Epithelial cell of umbilical artery (primary cell): ENCODE measurements at places on chromosomes 3 and 15. TPM values are rescaled to one million over a fixed set of nuclear protein-coding genes. Genes with fewer than 3 reads are reported as not detected.

Gene CCR1
- total RNA-seq = not detected in 2 replicates

Gene SCAANT1
- total RNA-seq = not detected in 2 replicates

Gene LYZL4
- total RNA-seq = not detected in 2 replicates

Gene ACOX2
- 1.3 and 1.7 TPM in 2 replicates for total RNA-seq

Gene MED12L
- total RNA-seq = 0.32 TPM in 1 of 2 replicates, not detected in the other

Gene CSPG4
- 0.32 and 1.2 TPM in 2 replicates for total RNA-seq

Gene MRAS
- 7.4 and 15.9 TPM in 2 replicates for total RNA-seq

Gene DAPK2
- 1.9 and 2.3 TPM in 2 replicates for total RNA-seq

Gene FETUB
- total RNA-seq = not detected in 2 replicates

Gene GUCA1C
- not detected in 2 replicates for total RNA-seq

Gene CCDC54
- total RNA-seq = not detected in 2 replicates

Gene PLAAT1
- not detected in 2 replicates for total RNA-seq

Gene PLA1A
- total RNA-seq = 0.65 and 1.1 TPM in 2 replicates

Gene EPHA3
- total RNA-seq = 0.15 TPM in 1 of 2 replicates, not detected in the other

Gene HMCES
- total RNA-seq = 24.4 and 31.2 TPM in 2 replicates

Gene SST
- total RNA-seq = not detected in 2 replicates

Gene IGDCC3
- total RNA-seq = not detected in 2 replicates

Gene KNL1
- total RNA-seq = 18.5 and 24.8 TPM in 2 replicates

Gene HYKK
- 1.6 and 1.8 TPM in 2 replicates for total RNA-seq

Gene ADAMTSL3
- not detected in 2 replicates for total RNA-seq

Gene PLS1
- total RNA-seq = 3.2 and 4.4 TPM in 2 replicates

Gene SOX2
- not detected in 2 replicates for total RNA-seq

Gene CACNA2D2
- total RNA-seq = not detected in 2 replicates

Gene SH2D7
- total RNA-seq = not detected in 2 replicates

Gene DNAH1
- total RNA-seq = 0.97 and 1.5 TPM in 2 replicates

Gene BDH1
- 5.2 and 7.0 TPM in 2 replicates for total RNA-seq

Gene DNAJA4
- 5.2 and 8.8 TPM in 2 replicates for total RNA-seq

Gene TRPM1
- under 0.01 TPM in 1 of 2 replicates, not detected in the other for total RNA-seq

Gene FAM3D
- total RNA-seq = under 0.01 and 0.61 TPM in 2 replicates

Gene GPR176
- 48.0 and 48.1 TPM in 2 replicates for total RNA-seq

Gene DPPA2
- total RNA-seq = not detected in 2 replicates

Gene RBP2
- not detected in 2 replicates for total RNA-seq

Gene NPAP1
- total RNA-seq = not detected in 2 replicates

Gene TMEM158
- total RNA-seq = 2.6 and 15.8 TPM in 2 replicates

Gene FEZF2
- not detected in 2 replicates for total RNA-seq

Gene RARRES1
- 1.1 and 27.3 TPM in 2 replicates for total RNA-seq

Gene DUT
- total RNA-seq = 61.4 and 68.8 TPM in 2 replicates

Gene SRP14
- 212 and 340 TPM in 2 replicates for total RNA-seq

Gene MSL2
- total RNA-seq = 10.4 and 12.9 TPM in 2 replicates

Gene KAT2B
- 3.9 and 9.7 TPM in 2 replicates for total RNA-seq

Gene GOLGA8T
- total RNA-seq = under 0.01 and 0.15 TPM in 2 replicates

Gene RETNLB
- total RNA-seq = not detected in 2 replicates

Gene IMPG2
- 0.32 and 0.61 TPM in 2 replicates for total RNA-seq

Gene CLCN2
- total RNA-seq = 1.9 and 3.2 TPM in 2 replicates

Gene SLC22A14
- not detected in 2 replicates for total RNA-seq

Gene PLA2G4E
- not detected in 2 replicates for total RNA-seq

Gene NANOGP8
- total RNA-seq = not detected in 2 replicates

Gene CORO2B
- total RNA-seq = 0.32 and 0.91 TPM in 2 replicates

Gene UROC1
- total RNA-seq = not detected in 2 replicates

Gene LPCAT4
- 5.2 and 10.8 TPM in 2 replicates for total RNA-seq

Gene CCDC14
- 14.9 and 23.7 TPM in 2 replicates for total RNA-seq

Gene TJP1
- 71.6 and 76.0 TPM in 2 replicates for total RNA-seq

Gene HYAL2
- total RNA-seq = 382 and 404 TPM in 2 replicates

Gene B3GNT5
- total RNA-seq = 20.5 and 22.2 TPM in 2 replicates

Gene BNC1
- total RNA-seq = 11.7 and 22.3 TPM in 2 replicates

Gene CCDC191
- 1.1 and 1.6 TPM in 2 replicates for total RNA-seq

Gene PLXNA1
- total RNA-seq = 41.9 and 47.4 TPM in 2 replicates

Gene GHSR
- total RNA-seq = not detected in 2 replicates
